ENCODE measurements at places on chromosomes 13 and 19.

DNA sequence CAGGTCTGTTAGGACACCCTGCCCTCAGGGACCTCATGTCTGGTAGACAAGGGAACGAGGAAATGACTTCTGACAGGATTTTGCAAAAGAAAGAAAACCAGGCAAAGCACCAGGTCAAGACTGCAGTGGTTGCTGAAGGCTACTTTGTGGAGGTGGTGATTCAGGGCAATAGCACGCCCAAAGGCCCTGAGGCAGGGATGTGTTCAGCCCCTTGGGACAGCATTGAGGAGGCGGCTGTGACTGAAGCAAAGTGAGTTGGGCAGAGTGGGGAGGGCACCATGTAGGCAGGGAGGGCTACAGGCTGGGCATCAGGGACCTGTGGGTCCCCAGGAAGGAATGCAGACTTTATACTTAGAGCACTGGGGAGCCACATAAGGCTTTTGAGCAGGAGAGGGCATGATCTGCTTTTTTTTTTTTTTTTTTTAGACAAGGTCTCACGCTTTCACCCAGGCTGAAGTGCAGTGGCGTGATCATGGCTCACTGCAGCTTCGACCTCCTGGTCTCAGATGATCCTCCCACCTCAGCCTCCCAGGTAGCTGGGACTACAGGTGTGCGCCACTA lies 10.8 kb upstream of the HOMER3 start:
- peak; percentile 32 for DNase-seq

DNA sequence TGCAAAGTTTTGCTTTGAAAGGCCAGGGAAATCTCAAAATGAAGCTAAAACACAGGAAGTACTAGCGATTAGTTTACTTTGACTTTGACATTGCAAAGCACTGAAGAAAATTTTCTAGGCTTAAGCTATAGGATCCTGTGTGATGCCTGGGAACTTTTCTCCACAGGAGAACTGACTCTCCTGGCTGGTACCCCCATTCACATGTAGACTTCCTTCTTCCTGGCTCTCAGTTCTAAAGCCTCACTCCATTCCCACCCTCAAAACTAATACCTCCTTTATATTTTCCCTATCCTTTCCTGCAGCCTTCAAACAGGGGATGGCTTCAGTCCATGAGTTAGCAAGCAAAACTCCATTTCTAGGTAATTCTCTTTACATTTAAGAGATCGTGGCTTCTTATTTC lies 189.5 kb downstream of the SLITRK1 start:
- DNase-seq, result no peak

GRCh38 chr13:46119883-46120614 lies 15.2 kb upstream of the CPB2 start:
- DNase-seq, result no peak

GRCh38 chr13:57724486-57725272 lies 93.1 kb downstream of the PCDH17 start:
- no peak for DNase-seq

DNA sequence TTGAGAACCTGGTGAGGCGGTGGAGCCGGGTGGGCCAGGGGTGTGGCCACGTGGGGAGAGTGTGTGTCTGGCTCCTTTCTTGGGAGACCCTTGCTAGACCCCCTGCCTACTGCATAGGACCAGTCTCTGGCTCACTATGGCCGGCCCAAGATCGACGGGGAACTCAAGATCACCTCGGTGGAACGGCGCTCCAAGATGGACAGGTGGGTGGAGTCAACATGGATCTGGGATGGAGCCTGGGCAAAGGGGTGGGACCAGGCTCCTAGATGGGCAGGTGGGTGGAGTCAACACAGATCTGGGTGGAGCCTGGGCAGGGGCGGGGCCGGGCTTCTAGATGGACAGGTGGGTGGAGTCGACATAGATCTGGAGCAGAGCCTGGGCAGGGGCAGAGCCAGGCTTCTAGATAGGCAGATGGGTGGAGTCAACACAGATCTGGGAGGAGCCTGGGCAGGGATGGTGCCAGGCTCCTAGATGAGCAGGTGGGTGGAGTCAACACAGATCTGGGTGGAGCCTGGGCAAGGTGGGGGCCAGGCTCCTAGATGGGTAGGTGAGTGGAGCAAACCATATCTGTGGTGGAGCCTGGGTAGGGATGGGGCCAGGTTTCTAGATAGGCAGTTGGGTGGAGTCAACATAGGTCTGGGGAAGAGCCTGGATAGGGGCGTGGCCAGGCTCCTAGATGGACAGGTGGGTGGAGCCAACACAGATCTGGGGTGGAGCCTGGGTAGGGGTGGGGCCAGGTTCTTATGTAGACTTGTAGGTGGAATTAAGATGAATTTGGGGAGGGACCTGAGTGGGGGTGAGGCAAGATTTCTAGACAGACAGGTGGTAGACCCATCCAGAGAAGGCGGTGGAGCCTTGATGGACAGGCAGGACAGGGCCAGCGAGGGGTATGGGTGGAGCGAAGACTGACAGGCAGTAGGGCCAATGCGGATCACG lies 56.5 kb downstream of the VAV1 start:
- DNase-seq, result no peak

DNA sequence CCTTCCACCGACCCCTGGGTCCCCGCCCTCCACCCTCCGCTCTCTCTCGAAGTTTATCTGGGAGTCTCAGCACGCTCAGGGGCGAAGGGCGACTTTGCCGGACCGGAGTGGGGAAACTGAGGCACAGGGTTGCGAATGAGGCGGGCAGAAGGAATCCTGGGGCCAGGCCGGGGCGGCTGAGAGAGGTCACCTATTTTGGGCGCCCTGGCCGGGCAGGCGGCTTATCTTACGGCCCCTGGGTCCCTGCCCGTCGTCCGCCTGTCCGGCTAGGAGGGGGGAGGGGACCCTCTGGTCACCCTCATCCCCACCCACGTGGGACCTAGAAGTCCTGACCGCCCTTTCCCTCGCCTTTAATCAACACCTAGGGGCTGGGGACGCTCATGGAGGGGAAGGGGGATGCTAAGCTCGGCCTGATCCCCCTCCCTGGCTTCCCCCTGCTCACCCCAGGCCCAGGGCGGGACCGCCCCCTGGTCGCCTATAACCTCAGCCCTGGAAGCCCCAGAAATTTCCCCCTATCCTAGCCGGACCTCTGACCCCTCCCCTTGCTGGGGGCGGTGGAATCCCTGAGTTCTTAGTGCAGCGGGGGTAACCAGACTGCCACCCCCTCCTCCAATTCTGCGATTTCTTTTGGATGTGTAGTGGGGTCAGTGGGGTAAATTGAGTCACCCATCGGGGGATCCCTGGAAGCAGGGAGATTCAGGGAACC lies 556 bp downstream of the TRIP10 start:
- no peak for DNase-seq

GRCh38 chr13:27917121-27917947 lies 2.5 kb upstream of the PDX1 start:
- no peak for DNase-seq

DNA sequence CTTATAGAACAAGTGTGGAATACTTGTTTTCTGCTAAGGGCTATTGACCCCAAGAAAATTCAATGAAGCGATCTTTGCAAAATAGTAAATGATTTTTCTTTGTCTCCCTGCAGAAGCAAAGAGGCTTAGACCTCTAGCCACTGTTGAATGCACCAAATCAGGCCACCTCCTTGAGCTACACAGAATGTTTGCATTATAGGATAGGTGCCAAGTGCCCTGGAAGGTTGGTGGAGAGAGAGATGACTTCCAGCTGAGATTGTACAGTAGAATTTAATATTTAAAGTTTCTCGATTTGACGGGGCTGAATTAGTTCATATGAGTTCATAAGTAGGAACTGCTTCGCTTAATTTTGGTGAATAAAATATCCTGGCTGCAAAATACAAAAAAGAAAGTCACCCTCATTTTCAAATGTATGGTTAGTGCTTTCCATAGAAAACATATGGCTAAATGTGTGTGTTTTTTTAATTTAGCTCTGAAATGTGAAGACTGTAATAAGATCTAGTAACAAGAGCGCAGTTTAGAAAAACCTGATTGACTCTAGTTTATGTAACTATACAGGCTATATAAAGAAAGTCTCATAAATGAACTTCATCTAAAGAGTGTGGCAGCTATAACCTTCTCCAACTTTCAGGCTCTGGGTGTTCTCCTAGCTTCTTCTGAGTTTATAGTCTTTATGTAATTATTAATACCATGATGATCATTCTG lies 41.6 kb downstream of the LRCH1 start:
- no peak for DNase-seq

DNA sequence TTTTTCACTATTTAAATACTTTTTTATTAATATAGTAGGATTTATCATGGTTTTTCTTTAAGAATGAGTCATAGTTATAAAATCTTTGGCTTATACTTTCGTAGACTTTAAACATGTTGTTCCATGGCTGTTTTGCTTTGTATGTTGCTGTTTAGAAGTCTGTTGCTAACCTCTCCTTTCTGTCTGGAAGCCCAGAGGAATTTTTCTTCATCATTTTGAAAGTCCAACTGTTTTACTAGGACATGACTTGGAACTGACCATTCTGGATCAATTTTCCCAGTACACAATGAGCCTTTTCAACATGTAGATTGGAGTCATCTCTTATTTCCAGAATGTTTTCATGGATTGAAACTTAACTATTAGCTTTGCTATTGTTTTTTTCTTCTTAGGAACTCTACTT lies 7.9 kb downstream of the CAB39L start:
- DNase-seq, result peak; percentile 68

- DNase-seq, result no peak
These were observed 1.2 kb downstream of the RFXAP start for GRCh38 chr13:36820222-36820621.

GRCh38 chr19:12789098-12789903 lies 2.0 kb upstream of the JUNB start:
- DNase-seq, result no peak

DNA sequence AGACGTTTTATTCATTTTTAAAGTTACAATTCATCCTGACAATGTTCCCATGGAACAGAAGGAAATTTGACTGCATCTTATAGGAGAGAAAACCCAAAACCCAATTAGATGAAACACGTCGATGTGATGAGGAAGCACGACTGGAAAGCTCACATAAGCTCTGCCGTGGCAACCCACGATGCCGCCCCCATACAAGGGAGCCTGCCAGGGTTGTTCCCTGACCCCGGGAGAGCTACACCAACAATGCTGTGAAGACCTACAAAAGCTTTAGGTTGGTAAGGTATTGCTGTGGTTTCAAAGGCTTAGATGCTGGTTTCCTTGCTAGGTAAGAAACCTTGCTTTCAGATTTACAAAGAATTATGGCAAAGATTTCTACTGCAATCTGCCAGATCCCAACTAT lies 393.1 kb downstream of the KLF12 start:
- peak; percentile 8 for DNase-seq

DNA sequence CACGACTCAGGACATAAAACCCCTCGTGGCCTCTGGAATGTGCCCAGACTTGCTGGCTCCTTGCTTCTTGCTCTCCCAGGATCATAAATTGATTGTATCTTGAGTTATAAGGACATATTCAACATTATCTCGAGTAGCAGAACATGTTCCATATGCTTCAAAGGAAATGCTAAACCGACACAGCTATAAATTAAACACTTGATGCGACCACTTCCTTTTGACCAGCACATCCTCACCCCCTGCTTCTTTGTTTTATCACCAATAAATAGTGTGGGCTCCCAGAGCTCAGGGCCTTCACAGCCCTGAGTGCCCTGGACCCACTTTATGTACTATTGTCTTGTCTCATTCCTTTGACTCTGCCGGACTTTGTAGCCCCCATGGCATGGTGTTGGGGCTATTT lies 157.0 kb upstream of the PABPC3 start:
- no peak for DNase-seq

GRCh38 chr13:111482126-111482525 lies 161.7 kb downstream of the TEX29 start:
- no peak for DNase-seq

DNA sequence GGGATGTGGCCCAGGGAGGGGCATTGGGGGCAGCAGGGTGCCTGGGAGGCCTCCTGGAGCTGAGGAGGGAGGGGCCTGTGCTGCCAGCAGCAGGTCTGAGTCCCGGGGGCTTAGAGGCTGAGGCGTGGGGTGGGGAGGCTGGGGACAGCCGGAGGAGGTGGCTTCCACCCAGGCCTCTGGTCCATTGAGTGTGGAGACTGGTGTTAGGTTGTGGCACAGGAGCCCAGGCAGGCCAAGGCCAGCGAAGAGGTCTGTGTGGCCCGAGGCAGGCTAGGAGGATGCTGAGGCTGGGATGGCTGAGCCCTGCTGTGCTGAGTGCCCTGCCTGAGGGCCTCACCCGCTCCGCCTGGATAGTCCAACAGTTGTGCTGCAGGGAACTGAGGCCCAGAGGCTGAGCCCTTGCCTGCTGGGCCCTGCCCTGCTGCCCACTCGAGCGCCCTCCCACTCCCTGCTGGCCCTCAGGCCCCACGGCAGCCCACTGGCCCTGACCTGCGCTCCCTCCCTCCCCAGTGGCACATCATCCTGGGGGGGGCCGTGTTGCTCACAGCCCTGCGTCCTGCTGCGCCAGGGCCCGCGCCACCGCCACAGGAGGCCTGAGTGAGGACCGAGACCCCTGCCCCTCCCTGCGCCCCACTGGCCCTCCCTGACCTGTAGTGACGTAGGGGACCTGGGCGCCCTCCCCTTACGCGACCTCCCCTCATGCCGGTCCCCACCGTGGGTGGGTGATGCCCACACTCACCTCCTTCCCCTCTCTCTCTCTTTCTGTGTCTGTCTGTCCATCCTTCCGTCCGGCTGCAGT lies 4.9 kb upstream of the GARIN5A start:
- DNase-seq, result no peak

- DNase-seq, result no peak
These were observed 17.4 kb upstream of the PLPP2 start for GRCh38 chr19:308471-309205.

DNA sequence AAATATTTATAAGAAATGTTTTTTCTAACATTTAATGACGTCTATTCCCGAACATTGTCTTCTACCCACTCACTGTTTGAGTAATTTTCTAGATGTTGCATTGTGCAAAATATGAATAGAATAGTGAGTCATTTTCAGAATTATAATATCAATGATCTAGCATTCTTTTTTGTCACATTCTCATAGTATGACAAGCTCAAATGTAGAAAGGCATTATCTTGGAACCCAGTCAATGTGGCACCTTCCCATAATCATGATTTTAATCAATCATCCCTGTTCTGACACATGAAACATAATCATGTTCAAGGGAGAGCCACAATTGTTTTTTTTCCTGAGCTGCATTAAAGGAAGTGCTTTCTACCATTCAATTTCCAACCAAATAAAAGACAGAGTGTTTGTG lies 265.8 kb downstream of the OXGR1 start:
- no peak for DNase-seq

DNA sequence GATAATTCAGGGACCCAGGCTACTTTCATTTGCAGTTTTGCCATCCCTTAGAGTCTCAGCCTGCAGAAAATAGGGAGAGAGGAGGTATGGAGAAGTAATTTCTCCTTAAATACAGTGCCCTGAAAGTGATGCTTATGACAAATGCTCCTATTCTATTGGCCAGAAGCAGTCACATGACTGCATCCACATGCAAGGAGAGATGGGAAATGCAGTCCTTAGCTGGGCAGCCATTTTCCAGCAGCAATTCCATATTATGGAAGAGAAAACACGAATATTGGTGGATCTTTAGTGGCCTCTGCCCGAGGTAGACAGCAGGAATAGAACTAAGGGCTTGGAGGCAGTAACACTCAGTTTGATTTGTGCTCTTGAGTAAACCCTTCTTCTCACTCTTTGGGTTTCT lies 39.4 kb downstream of the VAV1 start:
- peak; percentile 55 for DNase-seq

Measured in AG10803 (cell line).